GM13977 (cell line): ENCODE measurements at places on chromosomes 3 and 15.

DNA sequence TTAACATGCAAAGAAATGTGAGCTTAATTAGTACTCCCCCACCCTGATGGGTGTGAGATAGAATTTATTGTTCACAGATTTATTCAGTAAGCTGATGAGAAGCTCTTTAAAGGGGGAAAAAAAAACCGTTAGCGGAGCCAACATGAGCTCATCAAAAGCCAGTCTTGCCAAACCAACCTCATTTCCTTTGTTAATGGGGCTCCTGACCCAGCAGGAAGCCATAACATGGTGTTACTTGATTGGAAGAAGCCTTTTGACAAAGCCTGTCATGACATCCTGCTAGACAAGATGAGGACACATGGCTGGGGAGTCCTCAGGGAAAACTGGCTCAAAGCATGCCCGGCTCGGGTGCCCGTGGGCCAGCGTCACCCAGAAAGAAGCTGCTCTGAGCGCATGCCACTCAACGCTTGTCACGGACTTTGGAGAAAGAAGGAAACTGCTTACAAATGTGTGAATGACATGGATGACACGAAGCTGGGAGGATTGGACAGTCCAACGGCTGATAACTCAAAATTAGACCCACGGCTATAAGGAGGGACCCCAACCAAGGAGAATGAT, 64.6 kb downstream of the SLCO2A1 start:
- no peak for DNase-seq

DNA sequence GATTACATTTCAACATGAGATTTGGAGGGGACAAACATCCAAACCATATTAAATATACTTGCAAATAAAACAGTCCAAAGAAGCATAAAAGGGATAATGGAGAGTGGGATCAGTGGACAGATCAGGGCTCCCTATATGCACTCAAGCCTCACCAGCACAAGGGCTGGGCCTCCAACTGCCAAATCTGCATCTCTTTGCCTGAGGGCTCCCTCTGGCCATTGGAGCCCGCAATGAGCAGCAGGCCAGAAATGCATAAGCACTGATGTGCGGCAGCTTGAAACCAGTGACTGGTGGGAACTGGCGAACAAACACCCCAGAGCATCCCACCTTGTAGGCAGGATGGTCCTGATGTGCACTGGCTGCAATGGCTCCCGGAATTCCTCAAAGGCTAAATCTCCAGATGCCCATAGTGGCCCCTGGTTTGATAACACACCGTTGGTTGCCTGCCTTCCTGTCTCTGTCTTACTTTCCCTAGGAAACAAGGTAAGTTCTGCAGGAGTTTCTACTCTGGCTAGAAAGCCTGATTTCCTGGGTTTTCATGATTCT, 55.9 kb upstream of the POMGNT2 start:
- DNase-seq: no peak

DNA sequence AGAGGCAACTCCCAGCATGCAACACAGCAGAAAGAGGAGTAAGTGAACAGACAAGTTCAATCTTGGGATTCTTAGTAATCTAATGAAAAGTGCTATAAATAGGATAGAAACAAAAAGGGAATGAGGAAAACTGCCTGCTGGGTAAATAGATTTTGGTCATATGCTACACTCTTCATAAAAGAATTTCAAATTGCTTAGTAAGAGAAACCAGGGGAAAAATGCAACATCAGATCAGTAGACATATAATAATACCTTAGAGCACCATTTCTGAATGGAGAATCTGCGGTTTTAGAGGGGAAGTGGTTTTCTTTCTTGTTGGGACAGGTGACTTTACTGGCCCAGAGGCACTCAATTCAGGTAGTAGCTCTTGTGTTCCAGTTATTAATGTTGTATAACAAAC, 13.4 kb upstream of the TBC1D5 start:
- DNase-seq: no peak

DNA sequence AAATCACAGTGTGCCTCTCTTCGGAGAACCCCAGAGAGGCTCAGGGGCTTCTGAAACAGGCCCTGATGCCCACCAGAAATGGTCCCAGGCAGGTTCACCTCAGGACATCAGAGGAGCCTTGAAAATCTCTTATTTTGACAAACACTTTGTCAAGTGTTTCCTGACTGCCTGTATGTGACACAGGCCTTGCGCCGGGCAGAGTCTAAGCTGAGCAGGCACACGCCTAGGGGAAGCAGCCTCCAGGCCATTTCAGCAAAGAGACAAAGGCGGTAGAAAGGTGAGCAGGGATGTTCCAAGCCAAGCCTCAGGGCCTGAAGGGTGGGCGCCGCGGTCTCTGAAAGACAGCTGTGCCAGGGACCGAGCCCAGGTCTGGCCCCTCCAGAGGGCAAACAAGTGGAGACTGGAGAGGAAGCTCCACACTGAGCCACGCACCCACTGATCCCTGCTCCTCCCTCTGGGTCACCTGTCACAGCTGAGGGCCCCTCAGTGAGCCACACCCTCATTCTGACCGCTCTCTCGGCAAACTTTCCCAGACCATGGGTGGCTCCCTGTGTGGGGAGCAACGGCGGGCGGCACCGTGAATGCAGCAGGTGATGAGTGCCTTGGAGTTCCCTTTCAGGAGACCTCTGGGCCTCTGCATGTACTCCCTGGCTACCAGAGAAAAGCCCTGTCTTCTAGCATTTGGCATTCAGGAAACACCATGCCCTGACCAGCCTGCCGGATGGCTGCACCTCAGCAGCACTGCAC, 136.1 kb downstream of the ADAMTS17 start:
- DNase-seq: no peak

- no peak for DNase-seq
Observed at GRCh38 chr3:46566040-46566641, at the start of gene LRRC2. Gene LRRC2 (minus strand): TSS chr3:46566302. CDS start chr3:46551591, 14,711 bp downstream.

GRCh38 chr3:69094467-69095205, 9.9 kb downstream of the ARL6IP5 start:
- DNase-seq: no peak

DNA sequence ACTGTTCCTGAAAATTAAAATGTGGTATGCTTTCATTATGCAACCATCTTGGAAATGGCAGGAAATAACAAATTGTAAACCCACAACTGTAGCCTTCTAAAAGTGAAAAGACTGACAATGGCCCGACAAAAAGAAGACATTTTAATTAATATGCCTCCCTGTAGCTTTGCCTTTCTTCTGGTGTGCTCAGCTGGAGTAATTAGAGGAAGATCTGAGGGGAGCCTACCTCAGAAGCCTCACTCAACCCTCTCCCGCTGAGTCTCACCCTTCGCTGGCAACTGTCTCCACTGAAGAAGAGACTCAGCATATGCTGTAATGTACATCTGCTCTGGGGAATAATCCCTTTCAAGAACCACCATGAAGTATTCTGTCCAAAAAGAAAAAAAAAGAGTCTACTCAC, 104.7 kb upstream of the SETMAR start:
- DNase-seq: no peak

GRCh38 chr3:195210266-195210973, 60.5 kb downstream of the XXYLT1 start:
- no peak for DNase-seq

- peak; percentile 45 for DNase-seq
Observed at GRCh38 chr3:106255870-106256248, 387.0 kb upstream of the CBLB start.

GRCh38 chr15:94266789-94267188, 35.4 kb downstream of the MCTP2 start:
- no peak for DNase-seq

DNA sequence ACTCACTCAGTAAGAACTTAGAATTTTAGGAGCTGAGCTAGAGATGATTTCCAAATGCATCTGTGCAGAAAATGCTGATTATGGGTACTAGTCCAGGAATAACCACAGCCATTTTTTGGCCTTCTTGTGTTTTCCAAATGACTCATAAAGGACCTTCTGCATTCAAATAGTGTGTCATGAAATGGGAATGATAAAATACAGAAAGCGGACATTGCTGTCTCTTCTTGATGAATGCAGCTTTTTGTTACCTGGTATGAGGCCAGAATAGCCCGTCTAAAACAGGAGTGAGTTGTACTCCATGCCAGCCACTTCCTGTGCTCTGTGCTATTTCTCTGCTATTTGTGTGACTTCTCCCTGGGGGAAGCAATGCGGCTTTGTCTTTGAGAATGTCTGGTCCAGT, 20.5 kb upstream of the FRMD5 start:
- DNase-seq: no peak

DNA sequence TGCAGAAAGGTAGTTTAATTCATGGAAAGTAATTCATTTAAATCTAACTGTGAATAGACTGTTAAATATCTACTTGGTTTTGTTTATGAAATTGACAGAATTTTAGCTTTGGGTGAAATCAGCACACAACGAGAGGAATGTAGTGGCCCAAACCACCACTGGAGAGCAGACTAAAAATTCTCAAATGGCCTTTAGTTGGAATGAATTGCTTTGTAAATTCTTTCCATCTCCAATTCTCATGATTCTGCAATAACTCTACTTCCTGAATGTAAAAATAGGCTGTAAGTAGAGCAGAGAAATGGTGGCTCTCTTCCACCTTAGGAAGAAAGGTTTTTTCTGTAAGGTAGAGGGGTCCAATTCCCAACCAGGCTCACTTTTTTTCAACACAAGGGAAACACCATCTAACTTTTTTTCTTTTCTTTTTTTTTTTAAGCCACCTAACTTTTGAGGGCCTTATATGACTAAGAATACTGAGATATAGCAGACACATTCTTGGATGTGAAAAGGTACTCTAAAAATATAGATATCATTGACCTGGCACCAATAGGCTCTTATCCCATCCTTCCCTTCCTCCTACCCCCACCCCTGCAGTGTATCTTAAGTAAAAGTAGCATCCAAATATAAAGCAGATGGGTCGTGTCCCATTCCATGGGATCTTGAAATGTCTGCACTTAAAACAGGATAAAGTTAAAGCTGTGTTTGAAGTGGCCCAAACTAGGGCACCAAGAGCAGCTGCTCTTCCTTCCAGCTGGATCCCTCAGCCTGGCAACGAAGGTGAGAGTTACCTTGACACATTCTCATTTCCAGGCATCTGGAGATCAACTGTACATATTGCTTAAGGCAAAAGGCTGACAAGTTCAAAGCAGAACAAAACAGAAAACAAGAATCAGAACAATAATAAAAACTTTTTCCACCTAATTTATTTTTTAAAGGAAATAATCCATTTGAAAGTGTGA, 194.1 kb downstream of the TPRG1 start:
- no peak for DNase-seq

DNA sequence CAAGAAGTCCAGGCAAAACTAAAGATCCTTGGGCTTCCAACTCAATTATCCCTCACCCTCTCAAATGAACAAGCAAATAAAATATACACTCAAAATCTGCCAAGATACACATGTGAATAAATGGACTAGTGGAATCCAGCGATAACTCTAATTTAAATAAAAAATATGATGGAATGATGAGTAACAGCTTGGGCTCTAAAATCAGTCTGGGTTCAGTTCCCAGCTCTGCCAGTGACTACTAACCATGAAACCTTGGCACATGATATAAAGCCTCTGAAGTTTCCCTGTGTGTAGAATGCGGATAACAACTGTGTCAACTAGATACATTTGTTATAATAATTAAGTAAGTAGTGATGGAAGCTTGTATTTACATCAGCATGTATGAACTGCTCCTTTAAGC, 81.3 kb downstream of the CADPS start:
- no peak for DNase-seq

DNA sequence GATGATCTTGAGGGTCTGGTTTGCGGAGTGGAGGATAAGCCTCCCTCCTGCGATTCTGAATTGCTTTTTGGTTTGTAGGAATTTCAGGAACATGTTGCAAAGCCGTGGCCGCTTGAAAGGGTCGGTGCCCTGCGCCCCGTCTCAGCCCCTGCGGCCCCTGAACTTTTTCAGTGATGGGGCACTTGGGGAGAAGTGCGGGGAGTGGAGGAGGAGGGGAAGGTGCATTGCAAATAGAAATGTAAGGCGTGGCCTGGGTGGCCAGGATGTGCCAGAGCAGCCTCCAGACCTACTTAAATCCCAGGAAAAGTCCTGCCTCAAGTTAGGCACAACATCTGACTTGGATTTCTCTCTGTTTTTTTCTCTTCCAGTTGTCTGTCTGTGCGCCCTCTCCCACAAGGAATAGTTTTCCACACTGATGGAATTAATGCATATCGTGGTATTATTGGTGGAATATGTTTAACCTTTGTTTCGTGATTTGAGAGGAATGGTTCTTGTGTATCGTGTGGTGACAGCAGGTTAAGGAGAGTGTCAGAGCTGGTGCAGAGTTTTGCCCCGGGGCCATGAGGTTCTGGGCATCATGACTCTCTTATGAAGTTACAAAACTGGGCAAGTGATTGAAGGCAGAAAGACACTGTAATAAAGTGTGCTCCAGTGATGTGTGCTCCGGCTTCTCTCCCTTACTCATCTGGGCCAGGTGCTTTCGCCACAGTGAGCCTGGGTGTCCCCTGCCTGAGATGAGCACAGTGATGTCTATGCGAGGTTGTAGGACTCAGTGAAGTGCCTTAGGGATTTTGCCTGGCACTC, 153.8 kb downstream of the PGPEP1L start:
- no peak for DNase-seq

GRCh38 chr15:51387699-51388041, 46.2 kb downstream of the GLDN start:
- no peak for DNase-seq

DNA sequence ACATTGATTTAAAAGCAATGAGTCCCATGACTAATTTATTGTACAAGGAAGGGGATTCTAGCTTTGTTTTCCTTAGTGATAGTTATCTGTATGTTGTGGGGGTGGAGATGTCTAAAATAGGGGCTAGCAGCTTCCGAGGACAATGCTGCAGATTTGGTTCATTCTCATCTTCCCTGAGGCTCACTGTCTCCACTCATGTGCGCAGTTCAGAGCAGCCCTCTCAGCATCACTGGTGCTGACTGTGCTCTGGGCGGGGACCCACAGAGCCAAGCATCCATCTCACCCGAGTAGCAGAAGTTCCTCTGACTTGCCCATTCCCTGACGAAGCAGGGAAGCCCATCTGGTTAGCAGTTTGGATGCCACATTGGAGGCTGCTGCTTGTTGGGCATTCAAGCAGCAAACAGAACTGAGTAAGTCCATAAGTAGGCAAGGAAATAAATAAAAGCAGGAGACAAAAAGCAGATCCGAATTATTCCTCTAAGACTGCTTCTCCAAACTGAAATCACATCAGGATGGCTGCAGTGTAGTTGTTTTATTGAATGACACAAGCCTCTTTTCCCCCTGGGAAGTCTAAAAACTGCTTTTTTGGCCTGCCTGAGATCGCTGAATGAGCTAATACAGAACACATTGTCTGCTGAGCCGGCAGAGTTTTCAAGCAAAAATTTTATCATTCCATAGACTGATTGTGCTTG, 27.5 kb downstream of the RARB start:
- DNase-seq: no peak

DNA sequence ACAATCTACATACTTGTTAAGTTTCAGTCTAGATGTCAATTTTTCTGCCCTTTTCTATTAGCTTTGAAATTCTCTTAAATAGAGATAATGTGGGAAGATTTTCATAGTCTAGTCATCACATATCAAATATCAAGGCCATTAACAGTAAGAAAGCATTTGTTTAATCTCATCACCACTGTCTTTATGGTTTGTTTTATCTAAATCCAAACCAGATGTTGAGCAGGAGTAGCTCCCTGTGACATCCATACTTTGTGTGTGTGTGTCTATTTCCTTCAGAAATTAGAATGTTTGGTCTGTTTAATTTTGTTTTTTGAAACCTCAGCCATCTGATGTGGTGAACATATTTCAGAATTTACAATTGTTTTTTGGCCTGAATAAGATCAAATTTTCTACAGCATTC, 23.1 kb upstream of the GOLGA8B start:
- no peak for DNase-seq

GRCh38 chr15:25426896-25427610, 11.8 kb downstream of the UBE3A start:
- DNase-seq: no peak
